ENCODE measurements at places on chromosomes 1 and 21.

DNA sequence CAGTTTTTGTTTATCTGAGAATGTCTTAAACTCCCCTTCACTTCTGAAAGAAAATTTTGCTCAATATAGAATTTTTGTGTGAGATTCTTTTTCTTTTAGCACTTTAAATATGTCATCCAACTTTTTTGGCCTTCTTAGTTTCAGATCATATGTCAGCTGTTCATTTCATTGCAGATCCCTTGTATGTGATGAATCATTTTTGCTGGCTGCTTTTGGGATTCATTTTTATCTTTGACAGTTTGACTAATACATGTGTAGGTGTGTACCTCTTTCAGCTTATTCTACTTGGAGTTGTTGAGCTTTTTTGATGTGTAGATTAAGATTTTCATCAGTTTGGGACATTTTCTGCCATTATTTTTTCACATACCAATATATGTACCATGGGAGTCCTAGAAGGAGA, 156.8 kb downstream of the FASLG start:
- DNase-seq: no peak

- DNase-seq: no peak
These were observed 91.7 kb downstream of the TYW3 start for GRCh38 chr1:74824497-74825107.

DNA sequence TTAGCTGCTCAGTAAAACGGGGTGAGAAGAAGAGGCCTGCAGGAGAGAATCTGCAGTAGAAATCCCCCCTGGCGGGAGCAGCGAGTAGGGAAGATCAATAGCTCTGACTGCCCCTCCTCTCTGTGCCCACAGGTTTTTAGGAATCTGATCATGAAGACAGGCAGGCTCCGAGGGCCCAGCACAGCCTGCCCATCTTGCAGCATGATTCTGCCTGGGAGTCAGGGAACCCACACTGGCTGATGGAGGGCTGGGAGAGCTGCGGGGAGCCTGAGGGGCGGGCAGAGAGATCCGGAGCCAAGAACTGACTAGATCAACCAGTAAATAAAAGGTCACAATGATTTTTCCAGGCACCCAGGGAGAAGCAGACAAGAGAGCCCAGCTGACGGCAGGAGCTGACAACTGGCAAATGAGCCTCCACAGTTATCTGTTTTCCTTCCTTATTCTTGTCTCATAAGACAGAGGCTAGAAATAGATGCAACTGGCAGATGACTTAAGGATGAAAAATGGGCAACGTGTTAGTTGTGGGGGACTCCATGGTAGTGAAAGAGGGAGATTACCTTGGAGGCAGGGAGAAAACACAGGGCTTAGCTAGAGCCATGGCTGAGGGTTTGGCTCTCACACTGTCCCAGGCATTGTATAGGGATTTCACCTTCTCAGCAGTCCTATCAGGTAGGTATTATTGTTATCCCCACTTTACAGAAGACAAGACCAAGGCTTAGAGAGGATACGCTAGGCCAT, 116.2 kb downstream of the PLXNA2 start:
- DNase-seq: no peak

GRCh38 chr1:93633313-93633712, 48.3 kb downstream of the BCAR3 start:
- DNase-seq: no peak

- DNase-seq: no peak
These were observed 1.7 kb upstream of the SPRR2B start for GRCh38 chr1:153072806-153073726.

DNA sequence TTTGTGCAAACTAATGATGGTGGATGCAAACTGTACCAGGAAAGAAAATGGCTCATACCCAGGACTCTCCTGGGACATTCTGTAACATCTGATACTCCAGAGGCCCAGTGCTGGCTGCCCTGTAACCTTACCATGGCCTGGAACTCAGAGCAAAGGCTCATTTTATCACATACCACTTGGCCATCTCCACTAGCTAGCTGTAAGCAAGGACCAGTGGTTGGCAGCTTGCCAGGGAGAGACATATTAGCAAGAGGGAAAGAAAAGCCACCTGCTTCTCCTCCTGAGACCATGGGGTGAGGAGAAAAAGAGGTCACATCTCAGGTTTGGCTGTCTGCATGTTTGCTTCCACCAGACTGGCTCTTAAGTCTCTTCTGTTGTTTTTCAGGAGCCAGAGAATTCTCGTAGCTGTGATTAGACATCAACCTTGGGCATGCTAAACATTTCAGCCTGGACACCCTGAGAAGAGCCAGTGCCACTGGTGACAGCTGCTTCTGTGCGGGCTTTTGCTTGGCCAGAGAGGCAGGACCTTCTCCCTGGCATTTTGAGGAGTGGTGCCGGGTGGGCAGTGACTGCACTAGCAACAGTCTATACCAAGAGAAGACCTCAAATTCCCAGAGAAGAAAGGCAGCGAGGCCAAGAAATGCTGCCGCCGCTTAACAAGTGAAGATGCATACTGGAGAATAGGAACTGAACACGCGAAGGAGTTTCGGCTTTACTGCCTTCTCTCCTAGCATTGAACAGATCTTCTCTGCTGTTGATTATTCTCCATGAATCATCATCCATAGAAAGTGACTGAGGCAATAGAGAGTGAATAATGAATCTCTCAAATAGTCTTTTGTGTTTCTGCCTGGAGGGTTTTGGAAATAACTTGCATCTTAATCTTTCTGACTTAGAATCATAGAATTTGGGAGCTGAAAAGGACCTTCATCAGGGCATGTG, 6.7 kb upstream of the INKA2 start:
- no peak for DNase-seq

- no peak for DNase-seq
These were observed 2.3 kb downstream of the MAGI3 start for GRCh38 chr1:113392541-113393128.

DNA sequence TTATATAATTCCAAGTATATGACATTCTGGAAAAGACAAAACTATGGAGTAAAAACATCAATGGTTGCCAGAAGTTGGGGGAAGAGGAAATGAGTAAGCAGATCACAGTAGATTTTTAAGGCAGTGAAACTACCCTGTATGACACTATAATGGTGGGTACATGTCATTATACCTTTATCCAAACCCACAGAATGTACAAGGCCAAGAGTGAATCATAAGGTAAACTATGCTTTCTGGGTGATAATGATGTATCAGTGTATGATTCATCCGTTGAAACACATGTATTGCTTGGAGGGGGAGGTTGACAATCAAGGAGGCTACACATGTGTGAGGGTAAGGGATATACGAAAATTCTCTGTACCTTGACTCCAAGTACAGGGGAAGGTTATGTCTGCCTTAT, 862.7 kb downstream of the PLA2G4A start:
- DNase-seq: no peak

- DNase-seq: no peak
These were observed 28.5 kb downstream of the IL12RB2 start for GRCh38 chr1:67336157-67336556.

Data from stimulated activated CD8-positive, alpha-beta memory T cell treated with anti-CD3 and anti-CD28 coated beads, Interleukin-15, amount 100 ng/mL, for 48 hours (primary cell).